Brain pericyte (primary cell): ENCODE measurements at places on chromosomes 3 and 15.

GRCh38 chr3:9036404-9037131 is 73.3 kb upstream of the RAD18 start:
- DNase-seq, result no peak

- DNase-seq, result no peak
Measured at GRCh38 chr3:123936400-123936799, 24.6 kb downstream of the CCDC14 start.

- no peak for DNase-seq
Measured at GRCh38 chr3:196936288-196936687, 6.0 kb downstream of the NCBP2 start.

DNA sequence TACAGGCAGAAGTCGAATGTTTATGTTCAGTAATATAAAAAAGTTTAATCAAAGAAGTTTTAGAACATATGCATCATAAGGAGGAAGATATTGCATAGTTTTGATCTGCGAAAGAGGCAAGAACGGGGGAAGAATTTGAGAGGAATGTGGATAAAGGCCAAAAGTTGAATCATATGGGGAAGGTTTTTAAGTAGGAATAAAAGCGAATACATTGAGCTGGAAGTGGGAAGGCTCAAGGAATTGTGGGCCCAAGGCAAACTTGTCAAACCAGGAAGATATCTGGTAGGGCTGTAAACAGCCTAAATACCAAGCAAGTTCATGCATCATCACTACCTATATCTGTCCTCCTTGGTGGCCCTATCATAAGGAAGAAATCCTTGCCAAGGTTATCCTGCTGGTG is 186.9 kb downstream of the MAGI1 start:
- DNase-seq, result no peak

GRCh38 chr3:197583371-197583770 is 27.6 kb upstream of the BDH1 start:
- DNase-seq, result no peak

GRCh38 chr15:66572146-66572545 is 6.3 kb upstream of the LCTL start:
- DNase-seq, result no peak

DNA sequence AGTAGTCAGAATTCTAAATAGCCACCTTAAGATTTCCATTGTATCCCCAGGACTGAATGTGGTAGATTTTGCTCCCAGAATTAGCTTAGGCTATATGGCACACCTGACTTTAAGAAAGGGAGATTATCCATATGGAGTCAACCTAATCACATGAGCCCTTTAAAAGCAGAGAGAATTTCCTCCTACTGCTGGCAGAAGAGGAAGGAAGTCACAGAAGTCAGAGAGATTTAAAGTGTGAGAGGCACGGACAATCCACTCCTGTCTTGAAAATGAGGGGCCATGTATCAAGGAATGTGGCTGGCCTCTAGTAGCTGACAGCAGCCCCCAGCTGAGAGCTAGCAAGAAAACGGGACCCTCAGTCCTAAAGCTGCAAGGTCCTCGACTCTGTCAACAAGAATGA is 26.8 kb downstream of the LRRC31 start:
- no peak for DNase-seq

GRCh38 chr15:45543051-45543450 is 20.5 kb upstream of the SLC30A4 start:
- DNase-seq, result no peak

GRCh38 chr3:157857440-157857839 is 248.8 kb downstream of the SHOX2 start:
- DNase-seq, result no peak

- DNase-seq, result no peak
Measured at GRCh38 chr3:127012091-127012490, 29.2 kb downstream of the PLXNA1 start.

GRCh38 chr3:64808061-64808460 is 120.3 kb upstream of the ADAMTS9 start:
- DNase-seq, result no peak

- DNase-seq, result no peak
Measured at GRCh38 chr3:170799009-170799408, 71.0 kb downstream of the RPL22L1 start.

DNA sequence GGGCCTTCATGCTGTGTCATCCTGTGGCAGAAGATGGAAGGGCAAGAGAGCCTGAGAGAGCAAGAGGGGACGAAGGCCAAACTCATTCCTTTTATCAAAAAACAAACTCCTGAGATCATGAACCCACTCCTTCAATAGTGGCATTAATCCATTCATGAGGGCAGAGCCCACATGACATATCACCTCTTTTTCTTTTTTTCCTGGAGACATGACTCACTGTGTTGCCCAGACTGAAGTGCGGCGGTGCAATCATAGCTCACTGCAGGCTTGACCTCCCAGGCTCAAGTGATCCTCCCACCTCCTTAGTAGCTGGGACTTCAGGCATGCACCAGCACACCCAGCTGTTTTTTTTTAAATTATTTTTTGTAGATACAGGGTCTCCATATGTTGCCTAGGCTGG is 92.0 kb upstream of the RNU6-1 start:
- no peak for DNase-seq

GRCh38 chr15:50126072-50126471 is 7.0 kb upstream of the ATP8B4 start:
- DNase-seq, result no peak

DNA sequence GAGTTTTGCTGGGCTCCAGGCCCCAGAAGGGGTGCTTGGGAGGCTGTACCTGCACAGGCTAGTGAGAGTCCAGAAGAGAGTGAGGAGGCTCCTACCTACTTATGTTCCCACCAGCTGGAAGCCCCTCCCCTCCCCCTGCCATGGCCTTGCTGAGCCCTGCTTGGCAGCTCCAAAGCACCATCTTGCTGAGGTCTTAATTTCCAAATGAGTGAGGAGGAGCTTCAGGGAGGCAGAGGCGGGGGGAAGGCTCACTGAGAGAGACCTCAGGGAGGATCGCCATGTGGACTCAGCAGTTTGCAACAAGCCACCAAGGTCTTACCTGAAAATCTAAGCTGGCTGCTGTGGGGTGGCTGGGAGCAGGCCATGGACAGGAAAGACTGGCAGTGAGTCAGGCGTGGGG is 8.7 kb upstream of the CACNA2D2 start:
- no peak for DNase-seq

DNA sequence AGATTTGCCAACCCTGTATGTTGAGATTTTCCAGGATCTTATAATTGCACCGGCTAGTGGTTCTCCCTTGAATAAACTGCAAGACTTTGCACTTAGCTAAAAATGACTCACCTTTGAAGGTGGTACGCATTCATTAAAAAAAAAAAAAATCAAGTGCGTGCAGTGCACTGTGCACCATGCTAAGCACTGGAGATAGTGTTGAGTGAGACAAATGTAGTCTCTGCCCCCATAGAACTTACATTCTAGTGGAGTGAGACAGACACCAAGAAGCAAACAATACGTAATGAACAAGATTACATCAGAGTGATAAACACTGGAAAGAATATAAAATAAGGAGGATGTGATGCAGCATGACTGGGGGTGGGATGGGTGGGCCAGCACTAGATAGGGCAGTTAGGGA is 69.4 kb downstream of the ITPR1 start:
- DNase-seq, result no peak

GRCh38 chr3:96678325-96678724 is 136.1 kb upstream of the EPHA6 start:
- DNase-seq, result no peak

DNA sequence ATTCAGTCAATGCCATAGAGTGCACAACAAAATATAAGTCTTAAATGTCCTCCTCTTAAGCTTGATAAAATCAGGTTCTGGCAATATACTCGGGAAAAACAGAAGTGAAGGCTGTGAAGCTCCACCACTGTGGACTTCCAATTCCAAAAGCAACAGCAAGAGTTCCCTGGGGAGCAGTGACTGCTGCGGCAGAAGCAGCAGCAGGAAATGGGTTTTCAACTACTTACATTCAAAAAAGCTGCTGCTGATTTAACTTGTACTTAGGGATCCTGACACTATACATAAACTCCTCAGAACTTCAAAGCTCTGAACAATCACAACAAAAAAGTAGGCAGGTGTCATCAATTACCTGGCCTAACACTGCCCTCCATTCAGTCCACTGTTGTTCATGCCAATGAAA is 4.7 kb downstream of the CEP152 start:
- no peak for DNase-seq
